ENCODE measurements at places on chromosomes 1 and 21.
A peak's percentile ranks its signal among the peaks of the same experiment; 100 is the strongest.

DNA sequence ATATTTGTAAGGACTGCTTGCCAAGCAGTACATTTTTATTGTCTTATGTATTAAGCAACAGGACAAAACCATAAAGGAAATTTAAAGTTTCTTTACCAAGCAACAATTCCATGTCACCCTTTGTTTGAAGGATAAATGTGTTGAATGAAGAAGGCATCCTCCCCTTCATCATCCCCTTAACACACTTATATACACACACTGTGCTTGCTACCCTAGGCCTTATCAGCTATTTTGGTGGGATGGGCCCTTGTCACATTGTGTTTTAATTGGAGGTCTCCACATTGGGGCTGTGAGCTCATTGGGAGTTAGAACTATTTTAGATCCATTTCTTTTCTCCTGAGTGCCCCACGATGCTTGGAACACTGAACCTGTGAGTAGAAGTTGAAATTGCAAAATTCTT lies 1.9 kb downstream of the VANGL1 start:
- no peak for DNase-seq

DNA sequence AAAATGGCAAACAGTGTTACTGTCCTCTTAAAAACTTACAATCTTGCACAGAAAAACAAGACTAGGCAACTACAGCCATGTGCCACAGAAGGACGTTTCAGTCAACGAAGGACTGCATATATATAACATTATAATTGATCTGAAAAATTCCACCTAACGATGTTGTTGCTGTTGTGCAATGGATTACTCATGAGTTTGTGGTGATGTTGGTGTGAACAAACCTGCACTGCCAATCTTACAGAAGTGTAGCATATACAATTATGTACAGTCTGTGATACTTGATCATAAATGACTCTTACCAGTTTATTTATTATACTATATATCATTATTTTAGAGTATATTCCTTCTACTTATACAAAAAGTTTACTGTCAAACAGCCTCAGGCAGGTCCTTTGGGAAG lies 6.8 kb upstream of the VAMP4 start:
- DNase-seq, result no peak

GRCh38 chr1:196877964-196878363 lies 9.9 kb upstream of the CFHR4 start:
- DNase-seq, result no peak

GRCh38 chr1:41673806-41674205 lies 189.3 kb upstream of the EDN2 start:
- DNase-seq, result no peak

- DNase-seq, result peak; percentile 55
These were observed 6.0 kb upstream of the UBL4B start for GRCh38 chr1:110106013-110106941.

DNA sequence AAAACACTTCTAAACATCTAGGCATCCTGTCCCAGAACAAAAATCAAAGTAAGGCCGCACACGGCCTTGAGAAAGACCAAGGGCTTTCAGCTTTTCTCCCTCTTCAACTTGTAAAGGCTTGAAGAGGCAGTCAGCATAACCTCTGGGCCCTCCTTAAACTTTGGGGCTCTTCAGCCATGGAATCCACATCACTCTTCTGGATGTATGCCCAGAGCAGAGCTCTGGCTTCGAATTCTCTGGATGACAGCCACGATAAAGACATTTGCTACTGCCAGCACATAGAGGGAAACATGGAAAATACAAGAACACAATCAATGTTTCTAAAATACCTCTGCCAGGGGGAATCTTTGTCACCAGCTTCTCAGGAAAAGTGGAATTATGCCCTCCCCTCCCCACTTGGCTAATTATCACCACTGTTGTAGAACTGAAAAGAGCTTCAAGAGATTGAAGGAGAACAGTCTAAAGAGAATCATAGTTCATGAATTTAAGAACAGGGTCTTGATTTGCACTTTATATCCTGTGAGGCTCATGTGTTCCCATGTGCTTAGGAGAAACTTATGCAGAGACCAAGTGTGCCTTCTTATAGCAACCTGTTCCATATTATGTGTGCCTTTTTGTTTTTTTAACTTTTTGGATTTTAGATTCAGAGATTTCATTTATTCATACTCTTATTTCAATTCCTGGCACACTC lies 39.0 kb upstream of the DPT start:
- DNase-seq, result peak; percentile 23

DNA sequence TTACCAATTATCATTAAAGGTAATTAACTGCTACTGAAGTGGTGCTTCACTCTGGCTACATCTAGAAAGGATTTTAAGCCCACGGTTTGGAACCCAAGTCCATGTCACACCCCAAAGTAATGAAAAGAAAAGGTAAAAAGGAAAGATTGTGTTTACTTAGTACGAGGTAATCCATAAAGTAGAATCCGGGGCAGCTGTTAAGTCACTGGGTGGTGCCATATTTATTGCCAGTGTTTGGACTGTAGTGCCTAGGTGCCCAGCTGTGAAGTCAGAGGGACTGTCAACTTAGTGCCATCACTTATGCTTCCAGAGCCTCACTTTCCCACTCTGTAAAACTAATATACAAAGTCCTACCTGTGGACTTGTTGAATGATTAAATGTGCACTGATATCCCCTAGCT lies 52.2 kb upstream of the GRHL3 start:
- DNase-seq, result no peak

DNA sequence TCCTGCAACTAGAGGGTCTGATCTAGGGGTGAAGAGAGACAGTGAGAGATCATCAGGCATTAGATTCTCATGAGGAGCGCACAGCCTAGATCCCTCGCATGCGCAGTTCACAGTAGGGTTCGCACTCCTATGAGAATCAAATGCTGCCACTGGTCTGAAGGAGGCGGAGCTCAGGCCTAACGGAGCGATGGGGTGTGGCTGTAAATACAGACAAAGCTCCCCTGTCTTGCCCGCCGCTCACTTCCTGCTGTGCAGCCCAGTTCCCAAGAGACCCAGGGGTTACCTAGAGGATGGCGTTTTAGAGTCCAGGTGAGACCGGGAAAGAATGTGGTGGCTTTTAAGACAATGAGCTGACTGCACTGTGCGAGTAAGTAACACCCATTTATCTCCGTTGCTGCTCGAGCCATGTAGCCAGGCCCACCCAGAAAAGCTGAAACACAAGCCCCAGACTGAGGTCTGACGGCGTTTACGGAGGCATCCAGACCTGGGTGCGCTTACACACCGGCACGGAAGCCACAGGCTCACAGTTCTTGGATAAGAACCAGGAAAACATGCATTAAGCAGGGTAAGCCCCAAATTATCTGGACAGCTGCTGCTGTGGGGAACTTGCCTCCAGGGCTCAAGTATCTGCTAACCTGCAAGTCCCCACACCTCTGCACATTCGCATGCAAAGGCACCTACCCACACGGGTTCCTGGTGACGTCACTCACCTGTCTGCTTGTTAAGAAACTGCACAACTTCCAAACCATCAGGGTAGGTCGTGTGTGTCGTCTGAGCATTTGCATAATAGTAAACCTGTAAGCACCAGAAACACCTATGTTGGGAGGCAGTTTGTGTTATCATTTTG lies 12.5 kb downstream of the TCP10L start:
- DNase-seq, result no peak

- DNase-seq, result peak; percentile 22
These were observed 21.2 kb downstream of the IQGAP3 start for GRCh38 chr1:156551066-156551643.

GRCh38 chr1:169108863-169109560 lies 2.5 kb downstream of the ATP1B1 start:
- DNase-seq, result no peak

DNA sequence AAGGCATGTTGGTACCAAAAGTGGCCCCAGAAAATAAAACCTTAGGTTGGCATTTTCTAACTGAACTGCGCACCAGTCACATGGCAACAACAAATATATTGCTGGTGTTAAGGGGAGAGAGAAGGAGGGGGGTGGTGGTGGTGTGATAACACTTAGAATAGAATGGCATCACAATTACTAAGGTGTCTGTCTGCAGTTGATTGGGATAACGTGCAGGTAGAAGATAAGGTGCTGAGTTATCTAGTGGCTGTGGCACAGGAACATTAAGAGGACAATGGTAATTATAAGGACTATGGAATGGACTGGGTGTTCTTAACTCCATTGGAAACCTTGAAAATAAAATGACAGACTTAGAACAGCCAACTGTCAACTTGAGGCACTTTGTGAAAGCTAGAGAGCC lies 1.4 kb upstream of the YIPF1 start:
- no peak for DNase-seq

DNA sequence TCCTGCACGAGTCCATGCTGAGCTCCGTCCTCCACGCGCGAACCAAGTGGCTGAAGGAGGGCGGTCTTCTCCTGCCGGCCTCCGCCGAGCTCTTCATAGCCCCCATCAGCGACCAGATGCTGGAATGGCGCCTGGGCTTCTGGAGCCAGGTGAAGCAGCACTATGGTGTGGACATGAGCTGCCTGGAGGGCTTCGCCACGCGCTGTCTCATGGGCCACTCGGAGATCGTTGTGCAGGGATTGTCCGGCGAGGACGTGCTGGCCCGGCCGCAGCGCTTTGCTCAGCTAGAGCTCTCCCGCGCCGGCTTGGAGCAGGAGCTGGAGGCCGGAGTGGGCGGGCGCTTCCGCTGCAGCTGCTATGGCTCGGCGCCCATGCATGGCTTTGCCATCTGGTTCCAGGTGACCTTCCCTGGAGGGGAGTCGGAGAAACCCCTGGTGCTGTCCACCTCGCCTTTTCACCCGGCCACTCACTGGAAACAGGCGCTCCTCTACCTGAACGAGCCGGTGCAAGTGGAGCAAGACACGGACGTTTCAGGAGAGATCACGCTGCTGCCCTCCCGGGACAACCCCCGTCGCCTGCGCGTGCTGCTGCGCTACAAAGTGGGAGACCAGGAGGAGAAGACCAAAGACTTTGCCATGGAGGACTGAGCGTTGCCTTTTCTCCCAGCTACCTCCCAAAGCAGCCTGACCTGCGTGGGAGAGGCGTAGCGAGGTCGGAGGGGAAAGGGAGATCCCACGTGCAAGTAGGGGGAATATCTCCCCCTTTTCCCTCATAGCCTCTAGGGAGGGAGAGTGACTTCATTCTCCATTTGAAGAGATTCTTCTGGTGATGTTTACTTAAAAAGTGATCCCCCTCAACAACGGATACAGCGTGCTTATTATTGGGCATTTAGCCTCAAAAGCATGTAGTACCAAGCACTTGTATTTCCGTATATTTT lies 991 bp downstream of the PRMT6 start:
- DNase-seq, result peak; percentile 31

- no peak for DNase-seq
These were observed 189.4 kb upstream of the KCTD3 start for GRCh38 chr1:215377746-215378145.

DNA sequence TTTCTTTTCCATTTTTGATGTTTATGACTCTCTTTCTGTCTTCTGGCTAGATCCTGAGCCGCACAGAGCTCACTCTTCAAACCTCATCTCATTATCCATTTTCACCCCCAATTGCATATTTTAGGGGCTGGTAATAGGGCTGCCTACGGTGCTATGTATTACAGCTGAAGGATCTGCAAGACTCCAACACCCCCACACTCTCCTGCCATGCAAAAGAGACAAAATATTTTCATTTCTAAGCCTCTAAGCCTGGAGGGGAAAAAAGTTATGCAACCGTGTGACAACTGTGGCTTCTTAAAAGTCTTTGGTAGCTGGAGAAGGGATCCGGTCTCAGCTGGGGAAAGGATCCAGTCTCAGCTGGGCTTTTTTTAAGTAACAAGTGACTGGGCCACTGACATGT lies 311.6 kb downstream of the NPHP4 start:
- no peak for DNase-seq

- DNase-seq, result no peak
These were observed 3.9 kb upstream of the RCC1 start for GRCh38 chr1:28501925-28502324.

- DNase-seq, result no peak
These were observed 534.3 kb downstream of the PLPP3 start for GRCh38 chr1:56045062-56045461.

DNA sequence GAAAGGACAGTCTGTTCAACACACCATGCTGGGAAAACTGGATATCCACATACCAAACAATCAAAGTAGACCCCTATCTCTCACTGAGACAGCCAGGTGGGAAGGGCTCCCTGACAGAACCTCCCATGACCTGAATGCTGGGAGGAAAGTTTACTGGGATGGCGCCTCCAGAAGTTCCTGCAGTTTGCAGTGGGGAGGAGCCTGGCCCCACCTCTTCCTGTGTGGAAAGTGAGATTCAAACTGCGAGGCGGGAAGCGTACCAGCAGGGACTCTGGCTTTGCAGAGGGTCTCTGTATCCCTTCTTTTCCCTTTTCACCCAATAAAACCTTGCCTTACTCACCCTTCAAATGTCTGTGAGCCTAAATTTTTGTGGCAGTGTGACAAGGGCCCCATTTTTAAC lies 190.7 kb downstream of the HHIPL2 start:
- no peak for DNase-seq

DNA sequence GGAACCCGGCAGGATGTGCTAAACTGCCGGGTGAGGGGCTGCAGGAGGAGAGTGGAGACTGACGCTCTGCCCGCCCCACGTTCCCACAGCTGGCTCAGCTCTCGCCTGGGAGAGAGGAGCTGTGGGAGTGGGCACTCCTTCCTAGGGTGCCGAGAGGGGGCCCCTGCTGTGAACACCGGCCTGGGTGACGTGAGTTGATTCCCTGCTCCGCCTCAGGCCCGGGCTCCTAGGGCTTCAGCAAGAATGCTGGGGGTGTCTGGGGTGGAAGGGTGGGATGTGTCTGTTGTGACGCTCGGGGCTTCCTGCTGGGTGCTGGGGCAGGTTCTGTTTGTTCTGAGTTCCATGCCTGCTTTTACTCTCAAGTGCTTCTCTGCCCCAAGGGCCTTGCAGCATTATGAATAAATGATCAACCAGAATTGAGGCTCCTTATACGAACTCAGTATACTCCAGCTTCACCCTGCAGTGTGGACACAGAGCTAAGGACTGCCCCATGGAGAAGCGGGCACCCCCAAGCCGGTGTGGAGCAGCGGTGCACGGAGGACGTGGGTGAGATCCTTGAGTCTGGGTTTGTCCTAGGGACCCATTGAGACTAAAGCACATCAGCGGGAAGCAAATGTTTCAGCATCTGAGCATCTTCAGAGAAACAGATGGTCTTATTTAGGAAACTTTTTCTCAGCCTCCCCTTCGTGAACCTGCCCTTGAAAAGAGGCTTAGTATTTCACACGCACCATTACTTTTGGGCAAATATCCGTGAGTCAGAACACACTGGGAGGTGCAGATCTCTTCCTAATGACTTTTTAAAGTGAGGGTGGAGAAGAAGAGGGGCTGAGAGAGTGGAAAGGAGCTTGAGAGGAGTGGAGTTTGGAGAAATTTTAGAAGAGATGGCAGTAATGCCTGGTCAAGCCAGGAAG lies 41.7 kb downstream of the SYT6 start:
- DNase-seq, result no peak

GRCh38 chr1:109751531-109752260 lies 10.9 kb upstream of the GSTM3 start:
- no peak for DNase-seq

DNA sequence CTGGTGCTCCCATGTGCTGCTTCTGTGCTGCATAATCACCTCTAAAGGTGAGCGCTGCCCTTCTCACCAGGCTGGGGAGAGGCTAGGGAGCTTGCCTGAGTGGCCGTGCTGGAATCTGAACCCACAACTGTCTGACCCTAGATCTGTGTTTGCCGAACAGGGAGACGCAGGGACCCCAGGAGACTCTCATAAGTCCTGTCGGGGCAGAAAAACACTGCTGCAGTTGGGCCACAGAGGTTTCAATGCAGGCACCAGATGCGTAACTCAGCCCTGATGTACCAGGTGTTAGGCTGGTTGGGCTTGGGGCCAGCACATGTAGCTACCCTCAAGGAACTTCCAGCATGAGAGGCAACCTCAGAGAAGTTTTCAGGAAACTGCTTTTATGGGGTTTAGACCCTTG lies 49.5 kb upstream of the DMRTB1 start:
- DNase-seq, result no peak

- peak; percentile 61 for DNase-seq
These were observed 111.8 kb upstream of the USP25 start for GRCh38 chr21:15617964-15618363.

Data from renal cortical epithelial cell (primary cell).